CD4-positive, alpha-beta memory T cell (primary cell): ENCODE measurements at places on chromosomes 11 and 22.

DNA sequence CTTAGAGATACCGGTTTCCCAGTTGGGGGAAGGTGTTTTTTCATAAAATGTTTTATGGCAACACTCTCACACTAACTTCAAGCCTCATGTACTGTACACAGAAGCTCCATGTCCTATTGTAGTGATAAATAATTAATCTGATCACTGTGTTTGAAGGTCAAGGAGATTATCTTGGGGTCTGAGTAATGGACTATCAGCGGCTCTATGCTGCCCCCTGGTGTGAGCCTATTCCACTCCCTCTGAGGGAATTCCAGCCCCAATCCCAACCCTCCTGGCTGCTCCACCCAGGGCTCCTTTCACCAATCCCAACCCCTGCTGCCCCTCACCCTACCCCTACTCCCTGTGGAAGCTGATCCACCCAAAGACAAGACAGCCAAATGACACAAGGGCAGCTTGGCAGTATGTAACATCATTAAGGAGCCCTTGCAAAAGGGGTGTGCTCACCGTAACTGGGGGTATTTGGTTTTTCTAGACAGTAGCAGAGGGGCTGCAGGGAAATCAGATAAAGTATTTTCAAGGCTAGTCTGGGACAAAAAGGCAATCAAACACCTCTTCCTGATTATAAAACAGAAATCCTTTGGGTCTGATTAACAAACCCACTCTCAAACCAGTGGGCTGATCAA is 22.3 kb downstream of the HPS4 start:
- DNase-seq, result peak; percentile 22

- no peak for DNase-seq
Observed at GRCh38 chr11:65212226-65212801, 30.6 kb downstream of the CAPN1 start.

GRCh38 chr22:19674129-19674928 is 40.0 kb upstream of the SEPTIN5 start:
- DNase-seq, result no peak

DNA sequence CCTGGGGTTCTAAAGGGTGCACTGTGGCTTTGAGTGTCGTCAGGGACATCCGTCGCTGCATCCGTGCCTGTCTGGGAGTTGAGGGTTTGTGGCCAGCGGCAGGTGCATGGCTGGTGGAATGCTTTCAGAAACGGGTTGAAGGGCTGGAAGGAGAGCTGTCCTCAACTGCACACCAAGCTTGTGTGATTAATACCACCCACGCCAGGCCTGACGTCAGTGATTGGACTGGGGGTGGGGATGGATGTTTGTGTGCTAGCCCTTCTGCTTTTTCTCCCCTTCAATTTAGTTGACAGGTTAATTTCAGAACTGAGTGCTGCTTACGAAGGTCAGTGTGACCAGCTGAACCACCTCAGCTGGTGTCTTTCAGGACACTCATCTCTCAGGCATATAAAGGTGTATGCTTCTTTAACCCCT is 3.2 kb upstream of the GAB2 start:
- no peak for DNase-seq

DNA sequence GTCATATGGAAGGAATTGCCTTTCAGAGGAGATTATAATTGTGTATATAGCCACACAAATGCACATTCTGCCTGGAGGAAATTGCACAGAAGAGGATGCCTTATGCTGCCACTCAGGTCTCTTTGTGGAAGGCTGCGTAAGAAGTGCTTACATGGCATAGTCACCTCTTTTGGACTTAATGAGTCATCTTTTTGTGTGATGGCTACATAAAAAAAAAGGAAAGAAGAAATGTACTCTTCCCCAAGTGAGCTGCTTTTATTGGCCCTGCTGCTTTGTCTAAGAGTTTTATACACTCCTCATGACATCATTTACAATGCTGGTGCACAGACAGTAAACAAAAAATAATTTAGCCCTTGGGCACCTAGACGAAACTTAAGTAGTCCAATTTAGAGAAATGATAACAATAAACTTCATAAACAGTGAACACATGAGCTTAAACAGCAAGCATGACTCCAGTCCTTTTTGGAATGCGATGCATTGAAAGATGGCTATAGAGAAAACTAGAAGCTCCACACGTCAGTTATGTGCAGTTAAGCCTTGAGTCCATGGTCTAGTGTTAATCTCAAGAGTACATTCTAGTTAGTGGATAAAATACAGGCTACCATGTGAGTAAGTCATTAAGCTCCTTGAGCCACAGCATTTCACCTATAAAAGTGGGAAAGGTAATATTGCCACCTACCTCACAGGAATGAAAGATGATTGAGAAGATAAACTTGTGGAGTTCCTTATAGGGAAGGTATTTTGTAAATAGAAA is 12.0 kb downstream of the CSTPP1 start:
- no peak for DNase-seq

GRCh38 chr11:9936754-9937153 is 272.9 kb downstream of the SWAP70 start:
- DNase-seq, result no peak

DNA sequence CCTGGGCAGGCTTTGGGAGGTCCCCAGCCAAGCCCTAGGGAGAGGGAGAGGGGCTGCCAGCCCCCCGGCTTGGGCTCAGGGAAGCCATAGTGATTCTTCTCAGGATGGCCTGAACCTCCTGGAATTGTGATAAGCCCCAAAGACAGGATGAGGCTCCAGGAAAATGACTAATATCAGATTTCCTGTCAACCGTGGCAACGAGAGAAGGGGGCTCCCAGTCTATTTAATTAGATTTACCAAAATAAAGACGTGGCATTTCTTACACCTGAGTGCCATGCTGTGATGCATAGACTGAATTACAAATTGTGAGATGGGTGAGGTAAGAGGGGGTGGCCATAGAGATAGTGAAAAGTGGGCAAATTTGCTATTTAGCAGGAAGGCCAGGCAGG is 20.4 kb downstream of the SERPINH1 start:
- DNase-seq, result no peak

DNA sequence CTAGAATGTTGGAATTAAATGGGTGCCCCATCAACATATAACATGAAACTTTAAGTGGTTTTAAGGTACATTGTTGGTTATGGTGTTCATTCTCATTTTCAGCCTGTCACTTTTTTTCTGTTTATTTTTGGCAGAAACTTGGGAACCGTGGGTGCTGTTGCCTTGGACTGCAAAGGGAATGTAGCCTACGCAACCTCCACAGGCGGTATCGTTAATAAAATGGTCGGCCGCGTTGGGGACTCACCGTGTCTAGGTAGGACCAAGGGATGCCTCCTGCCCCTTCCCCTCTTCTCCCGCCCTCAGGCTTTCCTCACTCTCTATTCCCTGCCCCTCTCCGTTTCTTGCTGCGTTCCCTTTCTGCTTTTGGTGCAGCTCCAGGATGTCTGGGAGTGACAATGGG is 29.8 kb upstream of the SCGB1A1 start:
- no peak for DNase-seq

GRCh38 chr11:68751331-68751856 is at the start of gene TESMIN:
TESMIN (minus strand) TSS chr11:68751520; CDS start chr11:68750660, 860 bp downstream.
- DNase-seq, result peak; percentile 89

DNA sequence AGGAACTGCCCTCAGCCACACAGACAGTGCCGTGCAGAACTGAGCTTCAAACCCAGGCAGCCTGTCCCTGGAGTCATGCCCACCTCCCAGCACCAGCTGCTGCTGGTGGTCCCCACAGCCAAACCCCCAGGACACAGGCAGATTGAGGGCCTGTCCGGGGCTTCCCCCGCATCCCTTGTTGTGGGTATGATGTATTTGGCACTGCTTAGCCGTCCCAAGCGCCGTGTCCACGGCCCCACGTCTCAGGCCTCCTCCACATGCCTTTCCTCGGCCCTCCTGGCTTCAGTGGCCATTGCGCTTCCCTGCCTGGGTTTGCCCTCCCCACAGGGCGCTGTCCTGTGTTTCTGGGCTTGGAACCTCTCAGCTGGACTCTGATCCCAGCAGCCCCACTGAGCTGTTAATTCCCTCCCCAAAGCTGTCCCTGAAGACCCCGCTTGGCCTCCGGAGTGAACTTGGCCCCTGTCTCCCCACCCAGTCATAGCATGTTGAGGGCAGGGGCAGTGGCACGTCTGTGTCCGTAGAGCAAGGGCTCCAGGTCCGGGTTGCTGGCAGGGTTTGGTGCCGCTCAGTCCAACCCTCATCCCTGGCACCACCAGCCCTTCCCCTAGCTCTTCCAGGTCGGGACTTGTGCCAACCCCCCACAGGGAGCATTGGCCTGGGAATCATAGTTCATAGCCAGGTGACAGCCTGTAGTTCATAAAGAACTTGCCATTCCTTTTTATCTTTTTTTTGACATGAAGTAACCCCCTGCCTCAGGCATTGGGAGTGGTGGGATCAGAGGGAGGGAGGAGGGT is 34.5 kb upstream of the TEF start:
- no peak for DNase-seq

GRCh38 chr11:66336234-66337102 is at the start of gene RIN1:
RIN1 (minus strand) TSS chr11:66336434; CDS start chr11:66336402, 32 bp downstream.
- peak; percentile 25 for DNase-seq

GRCh38 chr11:122723576-122723975 is 68.1 kb downstream of the UBASH3B start:
- no peak for DNase-seq

GRCh38 chr11:82996966-82997606 is 74.6 kb downstream of the RAB30 start:
- DNase-seq, result no peak
